CD4-positive, alpha-beta T cell (primary cell): ENCODE measurements at places on chromosomes 11 and 22.
A peak's percentile ranks its signal among the peaks of the same experiment; 100 is the strongest.

GRCh38 chr11:129252621-129253020, 60.5 kb upstream of the ARHGAP32 start:
- no peak for DNase-seq

DNA sequence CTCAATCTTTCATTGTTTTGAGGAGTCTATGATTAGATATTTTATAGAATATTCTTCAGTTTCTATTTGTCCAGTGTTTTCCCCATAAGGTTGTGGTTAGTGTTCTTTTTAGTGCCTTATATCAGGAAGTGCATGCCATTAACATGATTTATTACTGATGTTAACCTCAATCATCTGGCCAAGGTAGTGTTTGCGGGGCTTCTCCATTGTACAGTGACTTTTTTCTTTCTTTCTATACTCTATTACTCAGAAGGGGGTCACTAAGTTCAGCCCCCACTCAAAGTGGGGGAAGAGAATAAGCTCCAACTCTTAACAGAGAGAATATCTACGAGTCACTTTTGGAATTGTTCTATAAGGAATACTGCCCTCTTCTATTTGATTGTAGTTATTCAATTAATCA, 415.8 kb downstream of the DYNC2H1 start:
- no peak for DNase-seq

DNA sequence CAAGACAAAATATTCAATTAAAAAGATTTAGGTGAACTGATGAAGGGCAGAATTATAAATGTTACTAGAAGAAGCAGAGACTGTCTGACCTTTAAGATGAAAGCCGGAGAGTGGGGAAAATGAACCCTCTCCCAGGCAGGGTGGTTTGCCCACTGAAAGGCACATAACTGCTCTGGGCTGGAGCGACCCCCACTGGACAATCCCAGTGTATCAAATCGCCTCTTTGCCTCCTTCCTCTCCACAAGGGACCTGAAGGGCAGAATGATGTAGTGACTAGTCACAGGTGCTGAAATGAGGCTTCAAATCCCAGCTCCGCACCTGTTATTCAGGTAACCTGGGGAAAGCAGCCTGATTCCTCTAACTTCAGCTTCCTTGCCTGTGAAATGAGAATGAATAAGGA, 69.0 kb downstream of the EFCAB6 start:
- DNase-seq = no peak

DNA sequence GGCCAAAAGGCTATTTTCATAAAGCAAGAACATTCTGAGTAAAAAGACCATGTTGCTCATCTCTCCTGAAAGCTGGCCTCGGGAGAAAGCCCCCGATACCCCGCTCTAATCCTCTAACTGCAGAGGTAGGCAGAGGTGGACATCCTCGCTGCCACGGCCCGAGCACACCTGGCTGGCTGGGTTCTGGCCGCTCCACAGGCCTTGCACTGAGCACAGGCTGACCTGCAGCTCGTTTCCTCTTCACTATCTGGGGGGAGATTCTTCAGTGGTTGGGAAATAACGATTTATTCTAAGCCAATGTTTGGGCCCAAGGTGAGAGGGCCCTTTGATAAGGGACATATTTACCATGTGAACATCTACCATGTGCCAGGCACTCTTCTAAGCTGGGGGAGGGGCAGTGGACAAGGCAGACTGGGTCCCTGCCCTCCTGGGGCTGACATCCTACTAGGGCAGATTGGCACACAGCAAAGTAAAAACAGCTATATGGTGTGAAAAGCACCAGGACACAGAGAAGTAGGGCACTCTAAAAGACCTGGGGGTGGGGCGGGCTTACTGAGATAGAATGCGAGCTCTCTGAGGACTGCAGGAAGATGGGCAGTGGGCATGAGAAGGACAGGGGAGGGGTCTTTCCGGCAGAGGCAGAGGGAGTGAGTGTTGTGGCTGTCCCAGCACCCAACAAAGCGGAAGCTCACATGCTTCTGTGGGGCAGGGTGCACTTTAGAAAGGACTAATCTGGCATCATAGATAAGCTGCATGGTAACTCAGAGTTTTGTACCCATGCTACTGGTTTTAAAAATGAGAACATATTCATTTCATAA, 65.5 kb upstream of the ARFGAP3 start:
- DNase-seq = no peak

- DNase-seq = no peak
Measured at GRCh38 chr11:30358536-30358935, 35.6 kb downstream of the ARL14EP start.

DNA sequence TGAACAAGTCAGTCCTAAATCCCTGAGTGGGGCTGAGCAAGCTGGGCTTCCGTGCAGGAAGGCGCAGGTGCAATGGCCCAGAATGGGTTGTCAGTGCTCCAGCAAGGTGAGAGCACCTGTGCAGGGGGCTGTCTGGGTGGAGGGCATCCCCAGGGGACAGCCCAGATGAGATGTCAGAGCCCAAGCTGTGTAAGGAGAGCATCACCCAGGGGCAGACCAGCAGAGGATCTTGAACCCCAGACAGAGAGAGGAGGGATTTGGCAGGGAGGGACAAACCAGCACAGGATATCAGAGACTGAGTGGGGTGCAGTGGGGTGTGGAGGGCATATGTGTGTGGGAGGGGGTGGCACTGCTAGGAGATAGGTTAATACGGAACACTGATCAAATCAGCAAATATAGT, 114.9 kb upstream of the TMEM45B start:
- no peak for DNase-seq

DNA sequence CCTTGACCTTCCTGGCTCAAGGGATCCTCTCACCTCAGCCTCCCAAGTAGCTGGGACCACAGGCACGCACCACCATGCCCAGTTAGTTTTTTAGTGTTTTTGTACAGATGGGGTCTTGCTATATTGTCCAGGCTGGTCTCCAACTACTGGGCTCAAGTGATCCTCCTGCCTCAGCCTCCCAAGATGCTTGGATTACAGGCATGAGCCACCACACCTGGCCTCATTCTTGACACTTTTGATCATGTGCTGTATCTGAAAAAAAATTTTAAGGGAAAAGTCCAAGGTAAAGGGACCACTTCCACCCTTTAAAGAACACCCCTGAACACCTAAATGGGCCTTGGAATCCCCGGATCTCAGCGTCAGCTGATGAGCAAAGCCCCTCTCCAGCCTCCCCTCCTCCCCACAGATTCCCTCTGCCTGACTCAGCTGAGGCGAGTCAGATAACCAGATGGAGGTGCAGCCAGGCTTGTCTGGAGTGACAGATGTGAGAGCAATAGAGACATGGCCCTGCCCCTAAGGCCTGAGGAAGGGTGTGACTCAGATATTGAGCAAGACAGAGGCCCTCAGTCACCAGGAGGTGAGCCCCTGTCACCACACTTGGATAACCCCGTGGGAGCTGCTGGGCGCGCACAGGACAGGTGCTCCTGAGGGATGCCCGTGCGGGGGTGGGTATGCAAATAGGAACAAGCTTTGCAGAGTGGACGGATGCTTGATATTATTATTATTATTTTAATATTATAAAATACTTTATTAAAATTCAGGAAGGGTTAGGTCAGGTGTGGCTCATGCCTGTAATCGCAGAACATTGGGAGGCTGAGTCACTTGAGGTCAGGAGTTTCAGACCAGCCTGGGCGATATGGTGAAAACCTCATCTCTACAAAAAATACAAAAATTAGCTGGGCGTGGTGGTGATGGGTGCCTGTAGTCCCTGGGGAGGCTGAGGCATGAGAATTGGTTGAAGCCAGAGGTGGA, 5.0 kb upstream of the CCDC88B start:
- no peak for DNase-seq

DNA sequence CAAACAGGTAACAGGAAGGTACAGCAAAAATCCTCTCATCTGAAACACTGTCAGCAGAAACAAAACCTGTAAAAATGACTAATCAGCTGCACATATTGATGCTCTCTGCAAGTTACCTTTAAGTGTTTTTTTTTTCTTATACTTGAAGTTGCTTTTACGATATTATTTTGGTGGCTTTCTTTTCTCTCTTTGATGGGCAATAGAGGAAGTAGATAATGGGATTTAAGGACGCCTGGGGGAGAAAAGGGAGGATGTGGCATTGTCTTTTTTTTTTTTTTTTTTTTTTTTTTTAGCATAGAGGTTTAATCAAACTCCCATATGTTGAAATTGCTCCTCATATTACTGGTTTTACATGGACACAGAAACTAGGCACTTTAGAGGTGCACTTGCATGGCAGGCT, 11.4 kb upstream of the ADSL start:
- no peak for DNase-seq

DNA sequence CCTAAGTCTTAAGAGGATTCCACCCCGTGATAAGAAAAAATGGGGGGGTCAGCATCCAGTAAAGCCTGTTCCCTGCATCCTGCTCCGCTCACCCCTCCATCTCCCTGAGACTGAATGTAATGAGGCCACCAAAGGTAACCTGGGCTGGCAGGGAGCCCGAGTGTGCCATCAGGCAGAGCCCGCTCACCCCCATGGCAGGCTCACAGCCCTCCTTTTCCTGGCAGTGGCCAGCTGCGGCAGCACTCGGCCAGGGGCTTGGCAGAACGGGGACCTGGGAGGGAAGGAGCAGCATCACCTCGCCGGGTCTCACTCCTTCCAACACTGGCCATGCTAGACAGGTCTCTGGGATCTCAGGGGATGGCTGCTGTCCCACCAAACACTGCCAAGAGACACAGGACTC, 64.4 kb downstream of the PRDM11 start:
- no peak for DNase-seq

DNA sequence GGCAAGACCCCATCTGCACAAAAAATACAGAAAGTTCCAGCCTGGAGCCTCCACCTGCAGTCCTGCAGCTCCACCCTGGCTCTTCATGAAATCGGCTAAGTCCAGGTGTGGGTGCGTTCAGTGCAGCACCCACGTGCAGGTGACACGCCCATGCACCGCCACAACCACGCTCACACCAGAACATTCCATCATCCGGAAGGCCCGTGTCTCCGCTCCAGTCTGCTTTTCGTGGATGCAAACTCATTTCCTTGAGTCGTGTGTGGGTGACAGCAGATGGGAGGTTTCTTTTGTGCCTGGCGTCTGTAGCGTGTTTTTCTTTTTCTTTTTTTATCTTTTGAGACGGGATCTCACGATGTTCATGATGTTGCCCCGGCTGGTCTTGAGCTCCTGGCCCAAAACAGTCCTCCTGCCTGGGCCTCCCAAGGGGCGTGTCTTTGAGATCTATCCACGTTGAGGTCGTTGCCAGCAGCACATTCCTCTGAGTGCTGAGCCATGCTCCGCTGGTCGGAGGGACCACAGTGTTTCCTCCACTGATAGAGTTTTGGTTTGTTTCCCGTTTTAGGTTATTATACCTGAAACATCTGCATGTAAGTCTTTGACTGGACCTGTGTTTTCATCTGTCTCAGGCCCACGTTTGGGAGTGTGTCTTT, 7.2 kb downstream of the PTDSS2 start:
- peak; percentile 36 for DNase-seq

DNA sequence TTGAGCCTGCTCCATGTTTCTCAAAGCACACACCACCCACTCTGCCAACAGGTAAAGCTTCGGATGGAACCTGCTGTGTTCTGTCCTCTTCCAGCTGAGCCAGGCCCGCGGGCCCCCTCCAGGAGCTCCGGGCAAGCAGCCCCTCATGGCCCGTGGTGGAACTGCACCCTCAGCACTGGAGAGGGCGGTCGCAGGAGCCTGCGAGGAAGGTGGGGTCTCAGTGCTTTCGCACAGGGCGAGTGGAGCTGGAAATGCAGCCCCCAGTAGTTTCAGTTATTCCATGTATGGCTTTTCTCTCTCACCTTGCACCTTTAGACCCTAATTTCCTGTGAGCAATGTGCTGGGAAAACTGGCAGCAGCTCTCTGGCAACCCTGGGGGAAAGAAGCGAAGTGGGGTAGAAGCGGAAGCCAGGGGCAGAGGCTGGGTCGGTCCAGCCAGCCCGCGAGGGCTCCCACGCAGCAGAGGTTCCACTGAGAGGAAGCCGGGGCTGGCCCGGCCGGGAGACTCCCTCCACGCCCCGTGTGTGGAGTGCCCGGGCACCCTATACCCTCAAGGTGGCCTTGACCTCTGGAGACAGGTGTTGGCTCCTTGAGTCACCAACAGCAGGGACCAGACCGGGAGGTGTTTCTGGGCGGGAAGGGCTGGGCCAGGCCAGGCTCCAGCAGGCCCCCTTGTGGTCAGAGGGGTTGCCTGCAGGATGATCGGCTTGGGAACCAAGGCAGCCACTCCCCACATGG, 119.9 kb upstream of the TMEM45B start:
- peak; percentile 48 for DNase-seq

GRCh38 chr11:68008381-68009337, 1.5 kb upstream of the ALDH3B1 start:
- no peak for DNase-seq

DNA sequence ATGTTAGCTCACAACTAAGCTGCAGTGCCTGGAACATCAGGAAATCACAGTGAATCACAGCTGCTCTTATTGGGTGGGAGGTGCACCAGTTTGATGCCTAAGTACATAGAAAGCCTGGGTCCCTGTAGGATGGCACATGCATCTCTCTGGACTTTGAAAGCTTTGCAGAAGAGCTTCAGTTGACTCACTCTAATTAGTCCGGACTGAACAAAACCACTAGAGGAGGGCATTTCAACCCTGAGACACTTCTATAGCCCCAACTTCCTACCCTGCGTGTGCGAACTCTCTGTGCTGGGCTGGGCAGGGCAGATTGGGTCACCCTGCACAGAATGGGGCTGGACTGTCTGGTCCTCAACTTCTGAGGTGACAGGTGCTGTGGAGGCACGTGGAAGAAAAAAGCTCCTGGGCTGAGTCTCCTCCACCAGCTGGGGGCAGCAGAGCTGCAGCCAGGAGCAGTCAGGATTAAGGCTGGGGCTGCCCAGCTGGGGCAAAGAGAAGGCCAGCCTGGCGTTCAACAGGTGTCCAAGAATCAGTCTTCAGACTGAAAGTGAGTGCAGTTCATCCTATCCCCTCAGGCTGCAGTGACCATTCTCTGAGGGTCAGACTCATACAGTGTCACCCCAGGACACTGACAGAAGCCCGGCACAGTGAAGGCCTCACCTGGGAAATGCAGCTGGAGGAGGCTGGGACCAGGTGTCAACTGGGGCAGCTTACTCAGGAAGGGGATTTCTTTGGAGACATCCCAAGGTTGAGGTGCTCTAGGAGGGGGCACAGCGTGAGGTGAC, 22.1 kb downstream of the GGTLC2 start:
- DNase-seq = peak; percentile 6

DNA sequence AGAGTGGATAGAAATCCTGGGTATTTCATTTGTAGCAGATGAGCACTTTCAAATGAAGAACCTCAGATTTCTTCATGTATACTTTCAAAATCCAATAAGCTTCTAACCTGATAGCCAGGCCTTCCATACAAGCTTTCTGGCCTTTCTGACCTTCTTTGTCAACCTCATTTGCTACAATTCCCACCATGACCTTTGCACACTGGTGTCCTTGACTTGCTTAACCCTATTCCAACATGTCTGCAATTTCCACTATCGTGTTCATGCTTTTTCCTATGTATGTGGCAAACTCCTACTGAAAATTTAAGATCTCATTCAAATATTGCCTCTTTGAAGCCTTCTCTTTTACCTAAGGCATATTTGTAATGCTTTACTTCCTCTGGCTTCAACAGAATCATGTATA, 242.1 kb upstream of the CCDC90B start:
- no peak for DNase-seq

DNA sequence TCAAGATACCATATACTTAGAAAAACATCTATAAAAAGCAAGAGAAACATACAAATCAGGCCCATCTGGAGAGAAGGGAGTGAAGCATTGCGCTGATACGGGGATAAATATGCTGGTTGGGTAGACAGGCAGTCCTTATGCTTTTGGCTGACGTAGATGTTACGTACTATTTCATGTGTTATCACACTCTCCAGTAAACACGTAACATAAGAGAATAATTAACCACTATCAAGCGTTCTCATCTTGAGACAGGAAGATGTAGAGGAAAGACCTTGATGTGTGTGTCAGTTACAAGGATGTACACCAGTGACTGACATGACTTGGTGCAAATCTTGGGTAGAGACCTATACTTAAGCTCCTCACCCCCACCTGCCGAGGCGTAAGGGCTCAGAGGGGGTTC, 86.7 kb upstream of the PRODH start:
- no peak for DNase-seq

- no peak for DNase-seq
Measured at GRCh38 chr11:96084610-96085318, 160.9 kb upstream of the MTMR2 start.
